ENCODE measurements at places on chromosomes 7 and 10.

DNA sequence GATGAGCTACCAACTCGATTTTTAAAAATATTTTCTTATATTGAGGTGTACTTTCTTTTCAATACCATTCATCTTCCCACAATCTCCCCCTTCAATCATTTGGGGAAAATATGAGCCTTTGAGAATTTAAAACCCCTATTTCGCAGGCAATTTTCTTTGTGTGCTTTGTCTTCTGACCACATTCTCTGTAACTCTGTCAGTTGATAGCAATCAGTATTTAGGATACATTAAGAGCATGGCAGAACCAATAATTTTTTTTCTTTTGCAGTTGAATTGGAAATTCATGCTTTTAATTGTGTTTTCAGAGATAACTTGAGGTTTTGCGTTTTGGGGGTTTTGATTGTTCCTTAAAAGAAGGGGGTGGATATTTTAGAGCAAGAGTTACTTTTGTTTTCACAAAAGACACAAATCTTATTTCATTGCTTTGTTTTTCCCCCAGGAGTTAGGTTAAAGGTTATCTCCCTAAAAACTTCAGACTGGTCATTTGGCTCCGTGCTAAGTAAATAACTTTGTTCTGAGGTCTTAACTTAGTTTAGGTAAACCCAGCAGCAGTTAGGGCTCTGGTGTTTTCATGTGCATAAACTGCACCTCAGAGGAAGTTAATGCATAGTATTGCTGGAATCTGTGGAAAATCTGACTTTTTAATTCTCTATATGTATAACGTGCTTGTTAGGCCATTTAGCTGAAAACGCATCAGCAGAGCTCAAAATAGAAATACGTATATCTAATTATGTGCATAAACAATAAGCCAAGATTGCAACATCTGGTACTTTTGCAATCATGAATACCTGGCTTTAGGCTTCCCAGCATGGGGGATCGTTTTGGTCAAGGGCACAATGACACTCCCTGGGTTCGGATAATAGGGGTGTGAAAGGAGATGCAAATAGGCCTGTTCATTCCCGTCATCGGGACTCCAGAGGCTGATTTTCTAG is 676.4 kb upstream of the ANKRD30A start:
- DNase-seq, result no peak

DNA sequence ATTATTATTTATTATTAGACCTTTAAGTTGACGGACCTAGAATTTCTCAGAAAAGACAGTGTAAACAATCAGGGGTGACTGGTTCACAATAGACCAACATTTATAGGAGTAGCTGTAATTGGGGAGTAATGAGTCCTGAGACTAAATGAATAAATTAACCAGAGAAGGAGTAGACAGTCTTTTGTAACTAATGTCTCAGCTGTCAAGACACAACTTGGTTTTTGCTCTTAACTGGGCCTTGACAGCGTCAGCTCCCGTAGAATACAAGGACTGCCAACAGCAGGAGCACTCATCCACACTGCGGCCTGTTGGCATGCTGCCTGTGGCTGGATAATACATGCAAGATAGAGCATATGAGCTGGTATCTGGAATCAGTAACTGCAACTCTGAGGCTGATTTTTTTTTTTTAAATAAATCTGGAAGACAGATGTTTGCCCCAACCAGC is 123.9 kb downstream of the CACNA2D1 start:
- no peak for DNase-seq

DNA sequence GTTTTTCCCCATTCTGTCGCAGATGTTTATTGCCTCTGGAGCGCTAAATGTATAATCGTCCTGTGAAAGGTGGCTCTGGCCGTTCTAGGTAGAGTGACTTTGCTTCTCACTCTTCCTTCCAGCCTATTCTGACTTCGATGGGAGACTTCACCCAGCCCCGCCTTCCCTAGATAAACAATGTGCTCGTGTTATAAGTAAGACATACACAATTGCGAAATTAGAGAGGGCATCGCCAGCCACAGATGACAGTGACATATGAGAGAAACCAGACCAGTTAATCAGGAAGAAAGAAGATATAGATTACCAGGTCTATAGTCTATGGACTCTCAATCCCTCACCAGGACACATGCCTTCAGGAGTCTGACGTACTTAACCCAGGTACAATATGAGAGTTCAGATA is 1050.5 kb upstream of the AUTS2 start:
- no peak for DNase-seq

GRCh38 chr10:132701099-132701845 is 84.7 kb downstream of the NKX6-2 start:
- no peak for DNase-seq

GRCh38 chr10:81594991-81595390 is 280.0 kb upstream of the NRG3 start:
- DNase-seq, result no peak

DNA sequence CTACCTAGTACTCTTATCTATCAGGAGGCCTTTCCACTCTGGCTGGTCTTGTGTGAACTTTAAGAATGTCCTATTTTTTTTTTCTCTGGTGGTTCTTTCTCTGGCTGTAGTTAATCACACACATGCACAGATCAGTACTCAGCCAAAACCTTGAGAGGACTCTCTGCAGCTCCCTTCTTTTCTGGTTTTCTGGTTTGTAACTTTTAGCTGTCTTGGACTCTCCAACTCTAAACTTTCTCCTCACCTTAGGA is 54.9 kb upstream of the HELLS start:
- no peak for DNase-seq

DNA sequence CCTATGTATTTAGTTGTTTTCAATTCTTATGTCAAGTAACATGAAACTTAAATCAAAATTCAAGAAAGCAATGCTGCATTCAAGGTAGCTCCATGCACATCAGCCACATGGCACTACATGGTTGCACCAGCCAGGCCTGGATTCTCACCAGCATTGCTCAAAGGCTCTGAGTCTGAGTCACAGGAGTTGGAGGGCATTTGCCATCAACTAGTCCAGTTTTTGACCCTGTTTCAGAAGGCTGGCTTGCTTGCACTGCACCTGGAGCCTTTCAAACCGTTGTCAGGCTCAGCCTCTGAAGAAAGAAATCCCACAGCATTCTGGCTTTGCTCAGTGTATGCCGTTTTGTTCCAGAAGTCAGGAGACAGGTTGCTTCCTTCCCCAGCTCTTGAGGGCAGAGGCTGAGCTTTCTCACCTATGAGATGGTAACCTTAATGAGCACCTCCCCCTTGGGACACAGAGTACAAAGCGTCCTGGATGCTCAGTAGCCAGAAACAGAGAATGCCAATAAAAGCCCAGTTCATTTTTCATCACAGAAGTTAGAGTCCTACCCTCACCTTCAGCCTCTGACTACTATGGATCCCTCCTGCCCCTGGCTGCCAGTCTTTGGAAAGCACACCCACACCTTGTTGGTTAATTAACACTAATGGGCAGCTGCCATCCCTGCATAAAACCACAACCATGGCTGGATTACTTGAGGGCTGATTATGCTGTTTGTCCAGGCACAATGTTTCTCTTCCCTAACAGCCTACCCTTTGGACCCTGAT is 288.4 kb upstream of the LRRTM3 start:
- no peak for DNase-seq

- DNase-seq, result no peak
Measured at GRCh38 chr7:29363636-29364425, 169.3 kb downstream of the CHN2 start.

- no peak for DNase-seq
Measured at GRCh38 chr10:100485366-100485765, 22.6 kb downstream of the WNT8B start.

DNA sequence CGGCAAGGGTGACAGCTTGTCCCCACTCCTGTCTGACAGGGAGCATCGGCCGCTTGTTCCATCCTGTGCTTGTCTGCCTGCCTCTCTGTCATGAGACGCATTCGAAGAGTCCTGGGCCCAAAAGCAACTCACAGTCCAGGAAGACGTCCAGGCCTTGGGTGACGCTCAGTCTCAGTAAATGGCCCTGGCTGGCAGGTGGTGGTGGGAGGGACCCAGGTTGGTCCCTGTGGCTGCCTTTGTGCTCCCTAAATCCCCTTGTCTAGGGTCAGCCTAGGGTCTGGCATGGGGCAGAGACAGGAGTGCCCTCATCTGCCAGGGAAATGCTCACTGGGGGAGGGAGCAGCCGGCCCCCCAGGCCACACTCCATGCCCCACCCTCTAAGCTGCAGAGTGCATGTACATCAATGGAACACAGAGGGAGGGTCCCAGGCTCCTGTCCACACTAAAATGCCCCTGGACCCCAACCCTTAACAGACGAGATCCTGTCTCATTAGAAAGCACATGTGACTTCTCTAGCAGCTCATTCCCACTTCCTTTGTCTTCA is 295.2 kb upstream of the ZNF32 start:
- no peak for DNase-seq

DNA sequence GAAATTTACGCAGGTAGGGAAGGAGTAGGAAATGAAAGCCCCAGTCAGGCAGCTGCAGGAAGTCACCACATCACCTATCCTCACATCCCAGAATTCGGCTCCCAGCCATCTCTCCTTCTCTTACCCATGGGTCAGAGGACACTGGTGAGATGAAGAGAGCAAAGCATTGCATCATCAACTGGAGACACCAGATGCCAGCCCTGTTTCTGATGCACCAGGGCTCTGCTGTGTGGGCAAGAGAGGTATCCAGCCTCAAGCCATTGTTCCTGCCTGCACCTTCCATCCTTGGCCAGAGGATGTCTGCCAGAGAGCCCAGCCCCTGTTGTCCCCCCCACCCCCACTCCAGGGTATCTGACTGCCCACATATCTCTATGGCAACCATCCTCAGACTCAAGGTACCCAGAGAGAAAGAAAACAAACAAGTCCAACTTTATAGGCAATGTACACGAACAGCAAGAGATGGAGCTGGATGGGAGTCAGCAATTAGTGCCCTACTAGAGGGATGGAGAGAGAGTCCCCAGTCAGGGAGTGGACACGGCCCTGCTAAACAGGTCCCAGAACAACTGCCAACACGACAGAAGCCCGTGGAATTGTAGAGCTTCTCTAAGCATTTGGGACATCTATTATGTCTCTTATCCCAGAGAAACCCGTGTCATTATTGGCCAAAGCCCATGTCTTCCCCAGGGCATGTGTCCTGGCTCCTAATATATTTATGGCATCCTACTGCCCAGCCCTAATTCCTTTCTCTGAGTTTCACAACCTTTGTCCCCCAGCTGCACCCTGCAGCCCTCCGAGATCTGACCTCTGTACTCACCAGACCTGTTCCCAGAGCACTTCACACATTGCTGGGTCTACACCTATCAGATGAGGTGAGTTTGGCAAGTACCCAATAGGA is 2.8 kb downstream of the CAMK2G start:
- no peak for DNase-seq

DNA sequence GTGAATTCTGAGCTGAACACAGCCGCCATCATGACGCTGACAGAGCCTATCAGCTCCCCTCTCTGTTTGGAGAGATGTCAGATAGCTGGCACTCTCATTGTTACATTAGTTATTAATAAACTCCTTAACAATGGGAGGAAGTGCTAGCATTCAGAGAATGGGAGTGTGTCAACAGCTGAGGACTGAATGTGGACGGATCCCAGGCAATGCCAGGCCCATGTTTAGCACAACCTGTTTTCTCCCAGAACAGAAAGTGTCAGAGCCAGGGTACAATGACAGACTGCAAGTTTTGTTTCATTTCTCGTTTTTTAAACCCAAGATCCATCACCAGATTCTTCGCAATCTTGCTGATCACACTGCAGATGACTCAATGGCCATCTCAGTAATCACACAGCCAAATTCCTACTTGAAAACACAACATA is 99.6 kb downstream of the PRPF18 start:
- DNase-seq, result no peak

GRCh38 chr10:60310740-60311139 is 78.9 kb downstream of the ANK3 start:
- no peak for DNase-seq

DNA sequence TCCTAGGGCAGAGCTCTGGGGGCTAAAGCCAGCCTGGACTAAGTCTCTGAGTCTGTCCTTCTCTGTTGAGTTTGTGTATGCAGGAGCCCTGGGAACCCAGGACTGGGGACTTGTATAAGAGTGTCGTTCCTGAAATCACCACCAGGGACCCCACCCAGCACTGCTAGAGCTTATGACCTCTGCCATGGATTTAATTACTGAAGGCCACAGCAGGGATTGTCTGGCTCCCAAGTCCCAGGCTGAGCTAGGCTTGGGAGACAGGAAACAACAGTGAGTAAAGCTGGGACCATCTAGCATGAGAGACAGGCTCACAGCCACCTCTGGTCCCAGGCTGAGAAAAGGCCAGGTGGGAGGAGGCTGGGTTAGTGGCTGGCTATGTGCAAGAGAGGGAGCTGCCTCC is 1.4 kb upstream of the TSPAN15 start:
- DNase-seq, result peak; percentile 54

DNA sequence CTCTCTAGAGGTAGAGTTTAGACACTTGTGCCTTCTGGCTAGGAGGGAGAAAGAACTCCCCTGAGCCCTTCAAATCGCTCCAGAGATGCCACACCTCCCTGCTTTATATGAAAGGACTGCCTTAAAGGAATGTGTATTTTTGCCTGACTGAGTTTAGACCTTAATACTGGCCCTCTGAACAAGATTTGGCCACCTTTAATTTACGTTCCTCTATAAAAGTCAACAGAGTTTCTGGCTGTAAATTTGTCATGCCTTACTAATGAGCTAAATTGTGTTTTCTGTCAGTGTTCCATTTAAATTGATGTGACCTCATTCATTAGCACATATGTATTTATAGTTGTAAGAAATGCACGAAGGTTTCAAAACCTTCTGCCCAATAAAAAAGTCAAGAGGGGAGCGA is 48.0 kb downstream of the SEMA3C start:
- no peak for DNase-seq

- no peak for DNase-seq
Measured at GRCh38 chr7:157465891-157466866, 129.4 kb downstream of the DNAJB6 start.

- DNase-seq, result no peak
Measured at GRCh38 chr10:44824607-44825006, 86.5 kb upstream of the TMEM72 start.

DNA sequence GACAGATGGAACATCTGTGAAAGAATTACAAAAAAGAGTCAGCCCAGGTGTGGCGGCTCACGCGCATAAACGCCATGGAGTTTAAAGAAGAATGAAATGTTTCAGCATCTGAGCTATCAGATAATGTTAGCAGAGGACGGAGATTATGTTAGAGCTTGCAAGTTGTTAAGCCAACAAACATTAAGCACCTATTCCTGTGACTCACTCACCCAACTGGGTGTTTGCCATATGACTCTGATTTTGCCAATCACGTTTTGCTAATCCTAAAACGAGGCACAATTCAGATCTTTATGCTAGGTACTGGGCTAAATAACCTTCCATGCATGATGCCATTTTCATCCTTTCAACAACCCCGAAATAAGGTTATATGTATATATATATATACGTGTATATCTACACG is 29.0 kb upstream of the CCNY start:
- DNase-seq, result no peak

DNA sequence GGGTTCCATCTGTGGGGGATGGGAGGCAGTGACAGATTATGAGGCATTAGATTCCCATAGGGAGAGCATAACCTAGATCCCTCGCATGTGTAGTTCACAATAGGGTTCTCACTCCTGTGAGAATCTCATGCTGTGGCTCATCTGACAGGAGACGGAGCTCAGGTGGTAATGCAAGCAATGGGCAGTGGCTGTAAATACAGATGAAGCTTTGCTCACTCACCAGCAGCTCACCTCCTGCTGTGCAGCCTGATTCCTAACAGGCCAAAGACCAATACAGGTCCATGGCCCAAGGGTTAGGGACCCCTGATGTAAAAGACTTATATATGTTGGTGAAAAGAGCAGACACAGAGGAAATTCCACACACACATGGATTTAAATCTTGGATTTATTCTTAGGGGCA is 370.2 kb downstream of the NRG3 start:
- DNase-seq, result no peak

Data from K562 (cell line).